Stimulated activated CD4-positive, alpha-beta T cell treated with anti-CD3 and anti-CD28 coated beads, Interleukin-12 subunit alpha, Interleukin-12 subunit beta, amount 100 ng/mL, for 24 hours (primary cell): ENCODE measurements at places on chromosomes 11 and 22.

GRCh38 chr22:27405672-27406388 lies 395.7 kb downstream of the MN1 start:
- DNase-seq, result no peak

DNA sequence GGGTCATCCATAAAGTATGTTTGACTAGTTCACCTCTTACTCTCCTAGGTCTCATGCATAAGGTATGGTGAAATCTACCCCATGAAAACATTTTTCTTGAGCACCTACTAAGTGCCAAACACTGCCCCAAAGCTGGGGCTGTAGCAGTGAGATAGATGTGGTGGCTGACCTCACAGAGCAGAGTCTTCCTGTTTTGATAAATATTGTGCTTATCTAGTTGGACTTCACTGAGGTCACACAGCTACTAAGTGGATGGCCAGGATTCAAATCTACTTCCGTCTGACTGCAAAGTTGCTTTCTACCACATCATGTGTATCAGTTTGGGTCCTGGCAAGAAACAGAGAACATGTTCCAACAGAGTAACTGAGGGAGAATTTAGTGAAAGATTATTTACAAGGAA lies 6.4 kb upstream of the HTATIP2 start:
- DNase-seq, result no peak

GRCh38 chr11:16148301-16148931 lies 207.9 kb downstream of the SOX6 start:
- no peak for DNase-seq

DNA sequence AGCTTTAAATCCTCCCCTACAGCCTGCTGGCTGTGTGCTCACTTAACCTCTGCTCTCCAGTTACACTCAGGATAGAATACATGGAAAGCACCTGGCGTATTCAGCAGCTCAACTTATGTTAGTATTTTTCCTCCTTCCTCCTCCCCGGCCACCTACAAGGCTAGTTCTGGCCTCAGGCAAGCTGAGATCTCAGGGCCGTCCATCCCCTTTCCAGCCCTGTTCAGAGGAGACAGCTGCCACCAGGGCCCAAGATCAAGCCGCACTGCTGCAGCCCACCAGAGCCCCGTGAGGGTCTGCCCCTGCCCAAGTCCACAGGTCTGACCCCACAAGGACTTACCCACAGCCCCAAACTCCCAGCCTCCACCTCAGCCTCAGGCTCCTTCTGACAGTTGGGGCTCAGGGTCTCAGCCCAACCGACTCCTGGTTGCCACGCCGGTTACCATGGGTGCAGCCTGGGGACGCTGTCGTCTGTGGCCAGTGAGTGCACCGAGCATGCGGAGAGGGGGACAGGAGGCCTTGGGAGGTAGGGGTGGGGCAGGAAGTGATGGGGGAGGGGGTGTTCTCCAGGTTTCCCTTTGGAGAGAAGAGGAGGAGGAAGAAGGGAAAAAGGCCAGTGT lies at the start of gene C11orf16:
TSS of gene C11orf16 (minus strand) at position 384 of the 617 bp plus-strand sequence. CDS start 639 bp downstream, outside the sequence.
- DNase-seq, result no peak

- DNase-seq, result no peak
Observed at GRCh38 chr22:32058656-32059260, 15.7 kb downstream of the SLC5A1 start.

GRCh38 chr11:64352099-64352994 lies 6.6 kb upstream of the RPS6KA4 start:
- DNase-seq, result no peak

DNA sequence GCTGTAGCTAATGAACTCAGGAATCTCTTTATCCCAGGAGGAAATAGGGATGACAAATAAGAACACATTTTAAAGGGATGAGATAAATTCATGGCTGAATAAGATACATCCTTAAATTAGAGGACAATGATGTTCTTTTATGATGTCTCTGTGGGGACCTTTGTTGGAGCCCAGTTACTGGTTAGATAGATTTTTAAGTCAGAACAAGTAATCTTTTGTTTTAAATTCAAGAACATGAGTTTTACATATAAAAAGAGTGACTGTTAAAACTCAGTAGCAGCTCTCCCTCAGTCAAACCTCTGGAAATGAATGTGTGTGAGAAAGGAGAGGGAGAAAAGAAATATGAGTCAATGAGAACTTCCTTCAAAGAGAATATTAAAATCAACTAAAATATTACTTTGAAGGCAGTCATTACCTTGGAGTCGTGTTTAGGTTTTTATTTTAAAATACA lies 241.6 kb downstream of the SWAP70 start:
- DNase-seq, result no peak

GRCh38 chr22:45398214-45398613 lies 15.2 kb downstream of the SMC1B start:
- no peak for DNase-seq

DNA sequence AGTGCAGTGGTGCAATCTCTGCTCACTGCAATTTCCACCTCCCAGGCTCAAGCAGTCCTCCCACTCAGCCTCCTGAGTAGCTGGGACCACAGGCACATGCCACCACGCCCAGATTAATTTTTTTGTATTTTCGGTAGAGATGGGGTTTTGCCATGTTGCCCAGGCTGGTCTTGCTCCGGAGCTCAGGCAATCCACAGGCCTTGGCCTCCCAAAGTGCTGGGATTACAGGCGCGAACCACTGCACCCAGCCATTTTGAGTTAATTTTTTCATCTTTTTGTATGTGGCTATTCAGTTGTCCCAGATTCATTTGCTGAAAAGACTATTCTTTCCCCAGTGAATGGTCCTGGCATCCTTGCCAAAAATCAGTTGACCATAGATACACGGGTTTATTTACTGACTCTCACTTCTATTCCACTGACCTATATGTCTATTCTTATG lies 63.6 kb downstream of the MAPK1 start:
- no peak for DNase-seq

GRCh38 chr11:104784684-104785460 lies 113.4 kb downstream of the CASP12 start:
- DNase-seq, result no peak

- no peak for DNase-seq
Observed at GRCh38 chr22:27792452-27793161, 8.9 kb downstream of the MN1 start.

DNA sequence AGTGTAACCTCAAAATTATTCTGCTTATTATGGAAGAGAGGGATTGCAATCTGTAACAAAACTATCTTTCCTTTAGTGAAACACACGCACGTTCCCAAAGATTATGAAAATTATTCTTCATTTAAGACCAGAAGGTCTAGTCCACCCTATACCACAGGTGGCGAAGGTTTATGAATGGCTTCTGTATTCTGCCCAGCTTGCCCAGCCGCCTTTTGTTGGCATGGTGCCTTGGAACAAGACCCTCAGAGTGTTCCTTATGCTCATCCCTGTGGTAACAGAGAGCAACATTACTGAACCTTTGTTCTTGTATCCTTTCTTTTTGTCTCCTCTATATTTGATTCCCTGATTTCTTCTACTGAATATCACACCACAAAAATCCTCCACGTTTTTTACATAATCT lies 116.4 kb downstream of the FAR1 start:
- no peak for DNase-seq

DNA sequence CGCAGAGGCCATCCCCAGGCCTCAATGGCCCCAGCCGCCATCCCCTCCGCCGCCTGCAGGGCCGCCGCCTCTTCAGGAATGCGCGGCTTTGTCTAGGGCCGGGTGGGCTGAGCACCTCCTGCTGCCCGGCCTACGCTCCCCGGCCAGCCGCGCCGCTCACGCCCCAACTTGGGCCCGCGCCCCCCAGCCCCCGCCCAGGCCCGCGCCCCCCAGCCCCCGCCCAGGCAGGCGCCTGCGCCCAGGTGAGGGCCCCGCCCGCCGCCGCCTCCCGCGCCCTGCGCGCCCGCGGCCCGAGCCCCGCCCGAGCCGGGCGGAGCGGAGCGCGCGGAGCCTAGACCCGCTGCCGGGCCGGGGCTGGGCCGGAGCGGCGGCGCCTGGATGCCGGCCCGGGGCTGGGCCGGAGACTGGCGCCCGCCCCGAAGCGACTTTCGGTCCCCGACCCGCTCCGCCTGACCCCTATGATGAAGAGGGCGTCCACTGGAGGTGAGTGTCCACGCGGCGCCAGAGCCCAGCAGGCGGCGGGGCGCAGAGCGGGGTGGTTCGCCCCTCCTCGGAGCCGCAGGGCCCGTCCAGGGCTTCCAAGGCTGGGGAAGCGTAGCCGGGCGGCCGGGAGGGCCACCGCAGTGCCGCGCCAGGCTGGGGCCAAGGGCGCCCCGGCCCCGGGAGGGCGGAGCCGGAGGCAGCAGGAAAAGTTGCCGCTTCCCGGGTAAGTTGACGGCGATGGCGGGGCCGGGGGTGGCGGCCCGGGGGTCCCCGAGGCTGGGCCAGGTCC lies 34.3 kb upstream of the PRODH start:
- DNase-seq, result no peak

DNA sequence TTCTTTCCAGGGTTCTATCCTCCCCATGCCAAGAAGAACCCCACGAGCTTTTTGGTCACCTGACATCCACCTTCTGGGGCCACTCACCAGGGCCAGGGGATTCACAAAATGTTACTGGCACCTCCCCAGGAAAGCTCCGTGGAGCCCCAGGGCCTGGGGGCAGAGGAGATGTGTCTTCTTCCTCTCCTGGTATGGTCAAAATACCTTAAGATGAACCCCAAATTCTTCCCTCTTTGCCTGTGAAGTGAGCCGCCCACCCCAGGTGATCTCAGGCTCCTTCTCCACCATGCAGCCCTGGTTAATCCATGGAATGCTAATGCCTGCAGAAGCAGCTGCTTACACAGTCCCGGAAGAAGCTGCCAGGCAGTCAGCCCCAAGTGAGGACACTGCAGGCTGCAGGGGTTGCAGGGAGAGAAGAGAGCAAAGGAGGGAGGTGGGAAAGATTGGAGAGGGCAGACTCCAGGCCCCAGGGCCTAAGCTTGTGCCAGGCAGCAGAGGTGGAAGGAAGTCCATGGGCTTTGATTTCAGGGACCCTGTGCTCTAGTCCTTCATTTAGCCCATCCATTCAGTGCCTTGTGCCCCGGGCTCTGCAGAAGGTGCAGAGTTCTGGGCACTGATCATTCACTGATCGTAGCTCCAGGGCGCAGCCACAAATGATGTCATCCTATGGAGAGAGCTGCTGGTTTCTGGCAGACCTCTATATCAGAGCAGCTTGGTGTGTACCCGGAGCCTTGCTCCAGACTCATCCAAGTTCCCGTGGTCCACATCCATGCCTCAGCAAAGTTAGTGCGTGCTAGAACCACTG lies 127.9 kb upstream of the NECTIN1 start:
- no peak for DNase-seq

DNA sequence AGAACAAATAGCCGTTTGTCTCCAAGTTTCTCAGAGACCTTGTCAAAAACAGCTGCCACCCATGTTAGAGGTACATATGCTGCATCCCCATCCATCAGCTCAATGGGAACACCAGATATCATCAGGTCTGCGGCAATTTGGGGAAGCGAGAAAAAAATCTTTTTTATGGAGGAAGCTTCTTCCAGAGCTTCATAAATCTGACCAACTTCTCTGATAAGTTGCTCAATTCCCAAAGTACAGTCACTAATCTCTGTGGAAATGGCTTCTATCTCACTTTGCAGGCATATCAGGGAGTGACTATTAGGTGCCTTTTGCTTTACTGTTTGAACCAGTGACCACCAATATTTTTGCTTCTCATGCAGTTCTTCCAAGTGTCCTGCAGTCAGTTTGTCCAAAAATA lies 34.3 kb upstream of the MRPL17 start:
- no peak for DNase-seq

DNA sequence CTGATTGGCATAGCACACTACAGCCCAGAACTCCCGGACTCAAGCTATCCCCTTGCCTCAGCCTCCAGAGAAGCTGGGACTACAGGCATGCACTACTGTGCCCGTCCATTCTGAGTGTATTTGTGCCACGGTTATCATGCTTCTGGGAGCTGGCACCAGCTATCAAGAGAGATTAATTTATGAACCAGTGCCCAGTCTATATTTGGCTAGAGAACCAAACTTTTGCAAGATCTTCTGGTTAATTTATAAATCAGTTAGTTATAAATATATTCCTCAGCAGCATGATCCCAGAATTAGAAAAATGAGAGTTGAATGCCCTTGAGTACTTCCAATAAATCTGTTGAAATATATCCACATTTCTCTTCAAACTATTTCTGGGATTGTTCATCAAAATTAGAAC lies 67.5 kb upstream of the OR5AN1 start:
- no peak for DNase-seq

GRCh38 chr22:22802339-22802970 lies 85.2 kb upstream of the IGLL5 start:
- peak; percentile 16 for DNase-seq

DNA sequence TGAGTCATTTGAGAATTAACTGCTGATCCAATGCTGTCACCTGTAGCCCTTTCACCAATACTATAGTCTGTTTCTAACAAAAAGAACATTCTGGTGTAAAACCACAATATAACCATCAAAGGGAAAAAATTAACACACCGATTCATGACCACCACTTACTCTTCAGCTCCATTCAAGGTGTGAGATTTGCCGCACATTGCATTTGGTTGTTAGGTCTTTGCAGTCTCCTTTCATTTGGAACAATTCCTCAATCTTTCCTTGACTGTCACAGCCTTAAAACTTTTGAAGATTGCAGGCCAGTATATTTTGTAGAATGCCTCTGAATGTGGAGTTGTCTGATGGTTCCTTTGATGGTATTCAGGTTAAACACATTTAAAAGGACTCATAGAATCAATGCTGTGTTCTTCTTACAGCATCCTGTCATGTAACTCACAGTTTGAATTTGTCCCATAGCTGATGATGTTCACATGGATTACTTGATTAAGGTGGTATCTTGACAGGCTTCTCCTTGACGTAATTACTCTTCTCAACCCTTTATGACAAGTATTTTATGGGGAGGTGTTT lies 63.6 kb downstream of the TNRC6B start:
- no peak for DNase-seq

GRCh38 chr11:33658195-33658900 lies 42.3 kb downstream of the C11orf91 start:
- no peak for DNase-seq

GRCh38 chr11:45851228-45851627 lies 4.0 kb downstream of the CRY2 start:
- DNase-seq, result no peak

- no peak for DNase-seq
Observed at GRCh38 chr11:128187835-128188234, 399.5 kb downstream of the ETS1 start.

DNA sequence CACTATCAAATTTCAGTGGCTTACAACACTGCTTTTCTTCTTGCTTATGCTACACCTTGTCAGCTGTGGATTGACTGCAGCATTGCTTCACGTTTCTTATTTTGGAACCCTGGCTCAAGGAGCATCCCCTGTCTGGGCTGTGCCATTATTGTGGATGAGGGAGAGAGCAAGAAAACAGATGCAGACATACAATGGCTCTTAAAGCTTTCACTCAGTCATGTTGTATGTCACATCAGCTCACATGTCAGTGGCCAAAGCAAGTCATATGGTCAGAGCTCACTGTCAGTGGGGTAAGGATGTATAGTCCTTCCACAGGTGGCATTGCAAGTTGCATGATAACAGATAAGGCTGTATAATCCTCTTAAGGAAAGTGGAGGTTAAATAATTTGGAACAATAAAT lies 10.0 kb downstream of the ARHGEF12 start:
- DNase-seq, result no peak

- no peak for DNase-seq
Observed at GRCh38 chr11:76203131-76203925, 3.0 kb downstream of the WNT11 start.

- DNase-seq, result no peak
Observed at GRCh38 chr11:65414776-65415498, 7.7 kb upstream of the NEAT1 start.
